ENCODE measurements at places on chromosomes 5 and 9. TPM values are rescaled to one million over a fixed set of nuclear protein-coding genes. Genes with fewer than 3 reads are reported as not detected.

Gene GALNT12
- 9.4 TPM for total RNA-seq

GRCh38 chr9:112325127-112325526, 8.3 kb downstream of the PTBP3 start:
- no peak for DNase-seq

DNA sequence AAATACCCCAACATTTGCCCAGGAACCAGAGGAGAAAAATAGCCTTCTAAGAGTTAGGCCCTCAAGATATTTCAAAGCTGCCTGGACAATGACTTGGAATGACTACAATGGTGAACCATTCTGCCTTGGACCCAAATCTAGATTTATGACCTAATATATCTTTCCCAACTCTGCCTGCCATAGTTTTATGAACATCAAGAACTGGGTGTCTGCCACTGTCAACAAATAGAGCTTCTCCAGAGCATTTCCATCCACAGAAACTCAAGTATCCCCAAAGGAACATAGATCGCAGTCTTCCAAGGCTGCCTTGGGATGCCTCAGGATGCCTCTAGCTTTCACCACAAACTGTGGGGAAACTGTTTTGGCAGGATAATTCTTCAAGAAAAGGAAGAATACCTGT, 48.2 kb upstream of the NFIB start:
- no peak for DNase-seq

DNA sequence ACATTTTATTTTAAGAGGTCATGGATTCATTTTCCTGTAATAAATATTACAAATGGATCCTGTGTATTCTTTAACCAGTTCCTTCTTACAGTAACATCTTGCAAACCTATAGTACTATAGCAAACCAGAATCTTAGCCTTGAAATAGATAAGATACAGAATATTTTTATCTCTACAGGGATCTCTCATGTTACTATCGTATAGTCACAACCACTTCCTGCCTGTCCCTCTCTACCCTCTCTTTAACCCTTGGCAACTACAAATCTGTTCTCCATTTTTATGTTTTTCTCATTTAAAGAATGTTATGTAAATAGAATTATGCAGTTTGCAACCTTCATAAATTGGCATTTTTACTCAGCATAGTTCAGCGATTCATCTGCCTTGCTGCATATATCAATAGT, 454.0 kb downstream of the DIRAS2 start:
- no peak for DNase-seq

GRCh38 chr5:107997338-107997980, 326.7 kb upstream of the EFNA5 start:
- DNase-seq: no peak

DNA sequence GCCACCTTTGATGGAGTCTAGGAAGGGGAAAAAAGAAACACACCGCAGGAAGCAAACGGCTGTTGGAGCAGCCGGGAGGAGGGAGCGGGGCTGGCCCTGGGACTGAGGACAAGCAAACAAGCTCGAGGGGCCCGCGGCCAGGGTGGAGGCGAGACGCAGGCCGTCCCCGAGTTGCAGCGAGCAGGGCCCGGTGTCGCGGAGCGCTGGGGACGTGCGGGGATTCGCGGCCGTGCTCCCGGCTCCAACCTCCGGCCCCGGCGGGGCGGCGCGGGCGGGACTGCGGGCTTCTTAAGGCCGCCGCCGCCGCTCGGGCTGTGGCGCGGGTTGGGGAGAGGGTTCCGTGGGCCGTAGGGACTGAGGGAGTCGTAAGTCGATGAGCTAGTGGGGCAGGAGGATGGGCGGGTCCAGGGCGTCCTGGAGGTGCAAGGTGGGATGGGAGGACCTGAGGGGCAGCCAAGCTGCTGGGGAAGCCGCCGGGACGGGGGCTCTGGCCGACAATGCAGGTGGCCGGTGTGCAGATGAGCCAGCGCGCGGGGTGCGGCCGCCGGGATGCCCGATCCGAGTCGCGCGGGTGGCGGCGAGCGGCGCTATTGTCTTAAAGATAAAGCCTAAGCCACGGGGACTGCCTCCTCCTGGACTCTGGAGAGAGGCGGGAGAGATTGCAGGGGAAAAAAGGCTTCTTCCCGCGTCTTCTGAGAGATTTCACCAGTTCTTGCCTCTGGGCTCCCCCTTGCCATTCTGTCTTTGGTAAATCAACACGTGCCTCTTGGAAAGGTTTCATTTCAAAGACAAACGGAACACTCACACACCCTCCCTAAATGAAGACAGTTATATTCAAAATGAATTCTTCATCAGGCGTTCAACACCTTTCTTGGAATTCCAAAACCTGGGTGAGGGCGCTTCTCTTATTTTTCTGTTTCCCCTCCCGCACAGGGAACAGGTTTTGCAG, 1.6 kb upstream of the HAPLN1 start:
- DNase-seq: no peak

DNA sequence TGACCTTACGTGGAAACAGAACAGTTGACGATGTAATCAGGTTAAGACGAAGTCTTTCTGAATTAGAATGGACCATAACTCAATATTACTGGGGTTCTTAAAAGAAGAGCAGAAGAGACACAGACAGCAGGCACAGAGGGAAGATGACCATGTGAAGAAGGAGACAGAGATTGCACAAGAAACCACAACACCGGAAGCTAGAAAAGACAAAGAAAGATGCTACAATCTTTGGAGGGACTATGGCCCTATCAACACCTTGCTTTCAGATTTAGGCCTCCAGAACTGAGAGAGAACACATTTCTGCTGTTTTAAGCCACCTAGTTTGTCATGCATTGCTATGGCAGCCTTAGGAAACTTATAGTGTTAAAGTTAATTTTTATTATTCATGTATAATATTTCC, 27.1 kb downstream of the CDH9 start:
- no peak for DNase-seq

DNA sequence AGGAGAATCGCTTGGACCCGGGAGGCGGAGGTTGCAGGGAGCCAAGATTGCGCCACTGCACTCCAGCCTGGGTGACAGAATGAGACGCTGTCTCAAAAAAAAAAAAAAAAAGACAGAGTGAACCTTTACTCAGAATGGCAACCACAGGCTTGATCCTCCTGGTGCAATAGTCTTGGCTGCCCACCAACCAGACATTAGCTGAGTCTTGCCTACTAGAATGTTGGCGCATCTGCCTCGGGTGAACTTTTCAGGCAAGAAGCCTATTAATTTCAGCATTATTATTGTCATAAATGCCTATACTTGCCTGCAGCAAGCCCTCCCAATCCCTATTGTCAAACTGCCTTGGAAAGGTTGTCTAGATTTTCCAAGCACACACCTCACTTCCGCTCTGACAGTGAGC, 4.2 kb downstream of the SERINC5 start:
- no peak for DNase-seq

Gene ADCY2
- total RNA-seq: not detected

DNA sequence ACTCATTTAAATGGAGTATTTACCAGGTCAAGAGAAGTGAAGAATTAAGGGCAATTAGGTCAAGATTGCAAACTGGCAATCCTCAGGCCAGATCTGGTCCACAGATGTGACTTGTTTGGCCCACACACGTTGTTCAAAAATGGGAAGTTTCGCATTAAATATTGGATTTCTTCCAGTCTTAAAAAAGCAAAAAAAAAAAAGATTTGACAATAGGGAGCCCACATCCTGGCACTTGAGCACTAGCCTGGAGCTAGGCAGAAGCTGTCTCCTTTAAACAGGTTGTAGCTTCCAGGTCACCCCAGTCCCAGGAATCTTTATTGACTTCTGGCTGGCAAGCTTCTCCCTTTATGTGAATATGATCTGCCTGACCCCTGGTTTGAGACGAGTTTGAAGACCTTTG, 520.4 kb downstream of the RAB3C start:
- no peak for DNase-seq

GRCh38 chr9:34372467-34373011, 4.2 kb downstream of the MYORG start:
- DNase-seq: no peak

Gene LRRTM2
- total RNA-seq: 0.35 TPM

DNA sequence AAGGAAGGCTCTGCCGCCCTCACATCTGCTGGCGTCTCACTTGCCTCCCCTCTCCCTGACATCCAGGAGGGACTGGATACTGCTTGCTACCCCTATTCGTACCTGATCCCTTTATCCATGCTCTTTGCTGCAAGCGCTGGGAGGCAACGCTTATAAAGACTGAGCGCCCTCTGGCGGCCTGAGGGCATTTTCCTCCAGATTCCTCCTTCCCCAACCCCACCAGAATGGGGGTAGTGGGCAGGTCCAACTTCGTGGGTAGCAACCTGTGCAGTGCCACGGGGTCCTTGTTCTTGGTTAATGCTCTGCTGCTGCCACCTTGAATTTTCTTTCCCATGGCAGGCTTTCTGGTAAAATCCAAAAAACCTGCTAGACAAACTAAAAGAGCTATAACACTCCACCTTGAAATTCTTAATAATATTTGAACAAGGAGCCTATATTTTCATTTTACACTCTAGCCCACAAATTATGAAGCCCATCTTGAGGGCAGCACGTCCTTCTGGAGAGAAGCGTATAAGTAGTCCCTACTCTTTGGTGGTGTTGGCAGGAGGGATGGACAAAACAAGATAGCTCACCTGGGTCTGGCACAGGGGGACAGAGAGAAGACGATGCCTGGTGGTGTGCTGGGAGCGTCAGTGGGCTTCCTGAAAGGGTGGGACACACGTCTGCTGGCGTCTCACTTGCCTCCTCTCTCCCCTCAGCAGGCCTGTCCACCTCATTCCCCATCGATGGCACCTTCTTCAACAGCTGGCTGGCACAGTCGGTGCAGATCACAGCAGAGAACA, 52.5 kb downstream of the JADE2 start:
- peak; percentile 87 for DNase-seq

GRCh38 chr5:142201471-142201887, 92.9 kb downstream of the NDFIP1 start:
- no peak for DNase-seq

GRCh38 chr5:113087976-113088514, 111.4 kb downstream of the DCP2 start:
- no peak for DNase-seq

Gene ZBTB34
- 12.0 TPM for total RNA-seq

DNA sequence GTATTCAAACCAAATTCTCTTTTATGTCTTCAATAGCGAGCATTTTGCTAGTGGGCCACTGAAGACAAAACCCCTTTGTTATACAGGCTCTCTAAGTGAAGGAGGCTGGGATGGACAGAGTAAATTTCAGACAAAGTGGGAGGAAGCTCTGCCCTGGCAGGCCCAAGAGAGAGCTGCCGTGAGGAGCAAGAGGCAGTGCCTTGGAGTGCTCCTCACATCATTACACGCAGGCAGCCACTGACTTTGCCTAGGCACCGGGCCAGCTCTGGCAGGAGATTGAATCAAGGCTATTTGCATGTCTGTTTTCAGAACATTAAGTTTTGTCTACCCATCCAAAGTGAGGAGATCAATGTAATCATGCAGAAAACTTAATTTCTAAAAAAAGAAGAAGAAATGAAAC, 167.7 kb downstream of the CCDC192 start:
- no peak for DNase-seq

Gene SMU1
- total RNA-seq: 22.1 TPM

- no peak for DNase-seq
Measured at GRCh38 chr5:164412531-164412930, 907.1 kb downstream of the MAT2B start.

DNA sequence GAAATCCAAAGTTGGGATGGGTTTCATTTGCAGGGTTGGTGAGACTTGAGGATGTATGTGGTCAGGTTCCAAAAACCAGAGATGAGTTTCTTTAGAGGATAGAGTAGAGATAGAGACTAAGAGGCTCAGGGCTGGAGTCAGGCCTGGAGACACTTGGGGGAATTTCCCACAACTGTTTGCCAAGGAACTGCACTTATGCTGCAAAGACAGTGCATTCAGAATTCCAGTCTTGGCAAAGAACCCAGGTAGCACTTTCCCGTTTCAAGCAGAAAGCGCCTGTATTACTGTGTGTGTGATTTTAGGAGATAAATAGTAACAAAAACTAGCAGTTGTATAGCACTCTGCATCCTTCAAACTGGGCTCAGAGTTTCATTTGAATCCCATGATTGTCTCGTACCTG, 55.4 kb downstream of the SNCAIP start:
- no peak for DNase-seq

GRCh38 chr5:168357876-168358275, 66.4 kb downstream of the WWC1 start:
- DNase-seq: no peak

Gene LURAP1L
- total RNA-seq: not detected

Gene OCLN
- 0.68 TPM for total RNA-seq

DNA sequence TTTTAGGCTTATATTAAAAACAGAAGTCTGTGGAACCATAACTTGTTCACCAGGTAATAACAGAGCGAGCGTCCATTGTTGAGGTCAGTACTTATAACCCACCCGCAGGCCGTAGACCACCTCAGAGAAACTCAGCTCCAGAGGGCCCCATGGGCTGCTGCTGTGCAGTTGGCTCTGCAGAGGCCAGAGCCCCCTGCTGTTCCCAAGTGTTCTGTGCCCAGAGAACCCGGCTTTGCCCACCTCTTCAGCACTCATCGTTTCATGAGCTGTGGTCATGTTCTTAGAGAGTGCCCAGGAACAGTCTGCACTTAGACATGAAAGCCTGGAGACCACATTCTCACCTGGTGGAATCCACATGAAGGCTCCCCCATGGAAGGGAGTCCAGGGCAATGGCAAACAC, 50.4 kb upstream of the SLC2A8 start:
- no peak for DNase-seq

- peak; percentile 56 for DNase-seq
Measured at GRCh38 chr9:31542384-31543055, 841.9 kb upstream of the ACO1 start.

Gene SLC46A2
- total RNA-seq: 0.18 TPM

DNA sequence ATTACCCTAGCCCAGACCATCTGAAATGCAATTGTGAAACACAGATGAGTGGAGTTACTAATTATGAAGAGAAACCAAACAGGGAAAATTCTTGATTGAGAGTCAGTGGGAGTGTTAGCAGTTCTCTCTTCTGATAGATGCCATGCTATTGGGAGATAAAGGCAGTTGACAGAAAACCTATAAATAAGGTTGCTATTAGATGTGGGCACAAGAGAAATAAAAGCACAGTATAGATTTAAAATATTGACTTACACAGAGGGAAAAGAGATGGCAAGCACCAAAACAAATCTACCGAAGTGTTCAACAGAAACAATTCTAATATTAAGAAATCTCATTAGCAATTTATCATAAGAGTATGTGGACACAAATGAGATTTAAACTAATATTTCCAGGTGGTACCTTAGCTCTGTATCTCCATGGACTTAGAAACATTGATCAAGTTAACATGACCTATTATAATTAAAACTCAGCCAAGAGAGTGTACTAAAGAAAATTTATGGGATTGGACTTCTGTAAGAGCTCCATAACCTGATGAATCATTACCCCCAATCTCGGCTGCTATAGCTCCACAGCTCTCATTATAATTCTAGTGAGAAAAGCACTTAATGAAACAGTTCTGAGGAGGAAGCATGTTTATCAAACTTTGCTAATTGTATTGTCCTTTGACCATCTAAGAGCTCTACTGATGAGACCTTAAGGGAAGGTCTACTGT, 665.0 kb upstream of the RIOK2 start:
- no peak for DNase-seq

Measured in natural killer cell (primary cell).